HCT116 (cell line): ENCODE measurements at places on chromosomes 7 and 10. TPM values are rescaled to one million over a fixed set of nuclear protein-coding genes. Genes with fewer than 3 reads are reported as not detected.

- peaks cover 10% of the 10 kb centered on the region for H3K27me3 ChIP-seq
- no peaks in the 10 kb centered on the region for H3K4me1 ChIP-seq
- no peak overlapping the region for H3K27ac ChIP-seq
- no peak for DNase-seq
Observed at GRCh38 chr10:49187044-49187484, 1.1 kb downstream of the TMEM273 start.

- H3K4me1 ChIP-seq = no peaks in the 10 kb centered on the region
- no peak for DNase-seq
- no peak overlapping the region for H3K4me3 ChIP-seq
- H3K27ac ChIP-seq = no peak overlapping the region
- H3K27me3 ChIP-seq = peaks cover 74% of the 10 kb centered on the region
Observed at GRCh38 chr10:14009371-14010100, 321.2 kb downstream of the FRMD4A start.

- no peak overlapping the region for H3K4me3 ChIP-seq
- DNase-seq = no peak
- H3K27ac ChIP-seq = no peak overlapping the region
- H3K36me3 ChIP-seq = no peaks in the 10 kb centered on the region
- H3K27me3 ChIP-seq = no peaks in the 10 kb centered on the region
Observed at GRCh38 chr7:64599359-64599758, 36.5 kb upstream of the ZNF680 start.

GRCh38 chr7:25893436-25893835 lies 258.6 kb upstream of the NFE2L3 start:
- H3K36me3 ChIP-seq = no peaks in the 10 kb centered on the region
- DNase-seq = no peak
- peaks cover 28% of the 10 kb centered on the region for H3K4me1 ChIP-seq
- H3K4me3 ChIP-seq = peak overlapping the region; percentile 52
- H3K27me3 ChIP-seq = no peaks in the 10 kb centered on the region

DNA sequence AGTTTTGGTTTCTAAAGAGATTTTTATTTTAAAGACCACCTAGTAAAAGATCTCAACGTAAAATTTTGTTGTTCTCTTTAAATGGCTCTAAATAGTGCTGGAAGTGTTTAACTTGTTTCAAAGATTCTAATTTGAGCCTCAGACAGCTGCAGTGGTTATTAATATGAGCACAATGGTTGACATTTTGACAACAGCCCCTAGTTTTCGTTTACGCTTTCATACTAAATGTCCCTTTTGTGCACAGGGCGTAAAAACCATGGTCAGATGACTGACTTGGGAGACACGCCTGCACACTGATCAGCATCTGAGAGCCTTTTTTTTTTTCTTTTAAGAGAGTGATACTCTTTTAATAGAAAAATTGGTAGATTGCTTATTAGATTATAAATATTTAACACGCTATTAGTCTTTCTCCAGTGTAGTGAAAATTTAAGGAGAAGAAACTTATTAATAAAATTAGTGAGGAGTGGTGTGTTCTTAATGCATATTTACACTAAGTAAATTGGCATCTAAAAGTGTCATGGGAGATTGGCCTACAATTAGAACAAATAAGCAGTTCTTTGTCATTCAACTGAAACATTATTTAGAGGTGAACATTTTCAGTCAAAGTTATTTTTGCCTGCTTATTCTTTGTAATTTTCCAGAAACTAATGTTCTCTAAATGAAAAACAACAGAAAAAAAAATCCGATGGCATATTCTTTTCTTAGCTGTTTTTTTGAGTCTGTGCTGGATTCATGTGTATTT lies 182.8 kb upstream of the PHYHIPL start:
- no peaks in the 10 kb centered on the region for H3K36me3 ChIP-seq
- no peak for DNase-seq
- no peaks in the 10 kb centered on the region for H3K27me3 ChIP-seq
- H3K4me3 ChIP-seq = no peak overlapping the region
- no peaks in the 10 kb centered on the region for H3K4me1 ChIP-seq

PNLIPRP1 gene
- total RNA-seq = 1.6 TPM

KAT6B gene
- total RNA-seq = 17.8 TPM

LRRTM3 gene
- not detected for total RNA-seq

OIT3 gene
- not detected for total RNA-seq

RHOBTB1 gene
- 1.6 TPM for total RNA-seq
